Activated CD4-positive, CD25-positive, alpha-beta regulatory T cell (primary cell): ENCODE measurements at places on chromosomes 5 and 9.

- no peak for DNase-seq
Observed at GRCh38 chr5:749101-749670, 35.3 kb downstream of the ZDHHC11B start.

GRCh38 chr5:1665803-1666202 lies 133.8 kb downstream of the MRPL36 start:
- no peak for DNase-seq

GRCh38 chr9:95264954-95265615 lies 52.4 kb downstream of the FANCC start:
- no peak for DNase-seq

DNA sequence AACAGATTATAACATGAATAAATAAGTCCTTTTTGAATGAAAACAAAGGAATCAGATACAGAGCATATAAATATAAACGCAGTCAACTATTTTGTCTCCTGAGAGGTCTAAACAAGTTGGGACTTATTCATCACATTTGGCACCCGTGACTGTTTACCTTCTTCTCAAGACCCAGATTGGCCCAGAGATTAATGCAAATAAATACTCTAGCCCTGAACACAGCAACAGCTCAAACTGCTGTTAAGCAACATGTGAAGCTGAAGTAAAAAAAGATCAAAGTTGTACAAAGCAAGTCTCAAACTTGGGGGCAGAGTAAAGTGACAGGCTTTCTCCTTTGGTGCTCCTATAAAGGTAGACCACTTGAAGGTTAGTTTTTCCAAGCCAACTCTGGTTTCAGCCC lies 95.0 kb upstream of the NR5A1 start:
- no peak for DNase-seq

DNA sequence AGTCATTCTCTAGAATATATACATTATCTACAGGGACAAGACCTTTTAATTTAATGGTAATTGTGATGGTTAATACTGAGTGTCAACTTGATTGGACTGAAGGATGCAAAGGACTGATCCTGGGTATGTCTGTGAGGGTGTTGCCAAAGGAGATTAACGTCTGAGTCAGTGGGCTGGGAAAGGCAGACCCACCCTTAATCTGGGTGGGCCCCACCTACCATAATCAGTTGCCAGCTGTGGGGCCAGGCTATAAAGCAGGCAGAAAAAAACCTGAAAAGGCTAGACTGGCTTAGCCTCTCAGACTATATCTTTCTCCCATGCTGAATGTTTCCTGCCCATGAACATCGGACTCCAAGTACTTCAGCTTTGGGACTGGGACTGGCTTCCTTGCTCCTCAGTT lies 112.2 kb upstream of the SMC2 start:
- DNase-seq: no peak

GRCh38 chr5:60066502-60066901 lies 173.0 kb upstream of the PDE4D start:
- no peak for DNase-seq

- DNase-seq: no peak
Observed at GRCh38 chr9:136255896-136256890, 10.6 kb upstream of the QSOX2 start.

GRCh38 chr9:33158843-33159776 lies 8.0 kb downstream of the B4GALT1 start:
- DNase-seq: no peak

DNA sequence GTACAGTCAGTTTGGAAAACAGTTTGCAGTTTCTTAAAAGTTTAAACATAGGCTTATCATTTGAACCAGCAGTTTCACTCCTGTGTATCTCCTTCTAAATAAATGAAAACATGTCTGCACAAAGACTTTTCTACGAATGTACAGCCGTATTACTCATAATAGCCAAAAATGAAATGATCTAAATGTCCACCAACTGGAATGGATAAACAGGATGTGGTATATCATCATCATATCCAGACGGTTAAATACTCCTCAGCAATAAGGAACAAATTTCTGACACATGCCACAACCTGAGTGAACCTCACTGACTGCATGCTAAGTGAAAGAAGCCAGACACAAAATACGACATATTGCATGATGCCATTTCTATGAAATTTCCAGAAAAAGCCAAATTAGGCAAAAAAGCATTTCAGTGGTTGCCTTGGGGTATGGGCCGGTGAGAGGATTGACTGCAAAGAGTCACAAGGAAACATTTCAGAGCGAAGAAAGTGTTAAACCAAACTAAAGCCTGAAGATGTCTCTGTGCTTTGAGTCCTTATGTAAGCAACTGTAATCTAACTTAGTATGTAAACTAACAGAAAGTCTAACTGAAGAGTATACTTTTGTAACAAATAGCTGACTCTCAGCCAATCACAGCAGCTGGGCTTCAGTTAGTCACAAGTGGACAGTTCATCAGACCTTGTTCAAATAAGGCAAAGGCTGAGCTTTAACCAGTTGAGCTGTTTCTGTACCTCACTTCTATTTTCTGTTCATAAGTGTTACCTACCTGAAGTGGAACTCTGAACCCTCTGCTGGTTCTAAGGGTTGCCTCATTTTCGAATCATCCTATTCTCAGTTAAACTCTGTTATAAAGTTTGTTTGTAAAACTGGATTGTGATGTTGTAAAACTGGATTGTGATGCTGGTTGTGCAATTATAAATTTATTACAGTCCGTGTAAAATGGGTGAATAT lies 65.2 kb downstream of the TRIO start:
- DNase-seq: no peak

- no peak for DNase-seq
Observed at GRCh38 chr5:74122979-74123590, 497.1 kb downstream of the ARHGEF28 start.

- DNase-seq: no peak
Observed at GRCh38 chr9:2601785-2602378, 19.7 kb upstream of the VLDLR start.

- no peak for DNase-seq
Observed at GRCh38 chr9:95116002-95116807, 201.3 kb downstream of the FANCC start.

DNA sequence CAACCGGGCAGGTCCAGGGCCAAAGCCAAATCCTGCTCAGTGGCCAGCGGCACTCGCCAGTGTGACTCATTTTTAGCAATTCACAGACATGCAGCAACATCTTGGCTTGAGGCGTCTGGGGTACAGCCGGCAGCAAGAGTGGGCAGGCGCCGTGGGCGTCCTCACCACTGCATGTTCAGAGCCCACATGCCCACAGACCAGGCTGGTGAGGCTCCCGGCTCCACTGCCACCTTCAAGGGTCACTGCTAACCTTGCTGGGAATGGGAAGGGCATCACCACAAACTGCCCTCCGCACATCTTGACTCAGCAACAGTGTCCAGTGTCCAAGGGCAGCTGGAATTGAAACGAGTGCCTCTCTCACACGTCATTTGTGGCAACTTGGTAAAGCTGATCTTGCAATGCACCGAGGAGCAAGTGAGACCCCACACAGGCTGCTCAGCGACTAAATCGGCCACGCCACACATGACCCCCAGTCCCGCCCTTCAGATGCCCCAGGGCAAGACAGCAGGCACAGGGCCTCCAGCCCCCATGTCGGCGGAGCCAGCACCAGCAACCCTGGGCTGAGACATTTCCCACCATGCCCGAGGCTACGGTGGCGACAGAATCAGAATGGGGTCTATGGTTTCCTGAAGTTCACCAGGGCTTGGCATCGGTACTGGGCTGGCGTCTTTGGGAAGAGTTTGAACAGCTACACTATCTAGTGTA lies 140.3 kb downstream of the ROR2 start:
- no peak for DNase-seq

DNA sequence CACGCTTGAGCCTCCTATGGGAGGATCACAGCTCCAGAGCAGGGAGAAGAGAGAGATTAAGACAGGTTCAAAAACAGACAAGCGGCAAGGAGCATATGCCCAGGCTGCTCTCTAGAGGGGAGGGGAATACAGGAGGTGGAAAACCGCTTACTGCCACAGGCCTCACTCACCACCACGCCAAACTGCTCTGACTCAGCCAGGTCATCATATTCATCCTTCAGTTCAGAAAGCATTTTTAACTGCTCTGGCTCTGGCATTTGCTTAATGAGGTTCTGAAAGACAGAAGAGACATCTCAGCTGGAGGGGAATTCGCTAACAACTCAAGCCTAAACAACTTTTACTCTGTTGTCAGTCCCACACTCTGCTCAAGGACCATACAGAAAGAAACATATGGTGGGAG lies 40.1 kb downstream of the PCDHGC5 start:
- DNase-seq: no peak

DNA sequence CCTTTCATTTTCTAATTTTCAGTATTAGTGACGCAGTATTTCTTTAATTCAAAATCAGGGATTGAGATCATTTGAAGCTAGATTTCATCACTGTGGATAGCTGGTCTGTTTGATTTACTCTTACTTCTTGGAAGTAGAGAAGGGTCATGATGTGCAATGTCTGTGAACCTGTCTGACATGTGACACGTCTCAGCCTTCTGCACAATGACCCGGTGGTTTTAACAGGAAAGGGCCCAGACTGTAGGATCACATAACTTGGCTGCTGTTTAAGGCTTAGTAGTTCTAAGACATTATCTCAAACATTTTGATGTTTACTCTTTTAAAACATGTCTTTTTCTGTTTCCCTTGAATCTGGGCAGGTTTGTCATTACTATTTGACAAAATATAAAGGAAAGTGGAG lies 823.3 kb upstream of the NUDT12 start:
- DNase-seq: no peak

GRCh38 chr5:4042311-4042710 lies 446.7 kb downstream of the IRX1 start:
- no peak for DNase-seq

DNA sequence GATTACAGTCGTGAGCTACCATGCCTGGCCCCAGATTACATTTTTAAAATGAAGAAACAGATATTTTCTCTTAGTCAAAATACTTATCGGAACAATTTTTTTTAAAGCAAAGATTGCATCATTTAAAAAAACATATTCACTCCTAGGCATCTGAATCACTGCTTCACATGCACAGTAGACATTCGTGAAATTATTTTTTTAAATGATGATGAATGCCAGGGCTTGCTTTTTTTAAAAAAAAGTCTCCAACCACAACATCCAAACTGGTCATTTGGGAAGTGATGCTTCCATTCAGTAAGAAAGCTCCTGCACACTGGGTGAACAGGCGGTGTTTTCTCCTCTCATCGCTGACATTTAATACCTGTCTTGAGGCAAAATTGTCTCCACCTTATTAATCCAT lies 223.0 kb upstream of the DMRT1 start:
- DNase-seq: no peak

GRCh38 chr5:122507581-122507980 lies 195.5 kb downstream of the SNCAIP start:
- DNase-seq: no peak

DNA sequence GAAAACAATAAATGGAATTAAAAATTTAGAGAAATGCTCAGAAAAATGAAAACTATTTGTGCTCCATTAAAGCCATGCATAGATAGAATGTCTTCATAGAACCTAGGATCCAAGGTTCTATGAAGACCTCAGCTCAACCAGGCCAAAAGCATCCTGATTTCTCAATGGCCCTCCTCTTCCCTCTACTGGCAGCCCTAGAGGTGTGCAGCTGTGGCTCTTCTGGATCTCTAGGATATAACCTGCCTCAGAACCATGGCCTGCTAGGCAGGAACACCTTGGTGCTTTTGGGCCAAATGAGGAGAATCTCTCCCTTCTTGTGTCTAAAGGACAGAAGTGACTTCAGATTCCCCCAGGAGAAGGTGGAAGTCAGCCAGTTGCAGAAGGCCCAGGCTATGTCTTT lies 15.1 kb downstream of the IFNA1 start:
- DNase-seq: no peak

DNA sequence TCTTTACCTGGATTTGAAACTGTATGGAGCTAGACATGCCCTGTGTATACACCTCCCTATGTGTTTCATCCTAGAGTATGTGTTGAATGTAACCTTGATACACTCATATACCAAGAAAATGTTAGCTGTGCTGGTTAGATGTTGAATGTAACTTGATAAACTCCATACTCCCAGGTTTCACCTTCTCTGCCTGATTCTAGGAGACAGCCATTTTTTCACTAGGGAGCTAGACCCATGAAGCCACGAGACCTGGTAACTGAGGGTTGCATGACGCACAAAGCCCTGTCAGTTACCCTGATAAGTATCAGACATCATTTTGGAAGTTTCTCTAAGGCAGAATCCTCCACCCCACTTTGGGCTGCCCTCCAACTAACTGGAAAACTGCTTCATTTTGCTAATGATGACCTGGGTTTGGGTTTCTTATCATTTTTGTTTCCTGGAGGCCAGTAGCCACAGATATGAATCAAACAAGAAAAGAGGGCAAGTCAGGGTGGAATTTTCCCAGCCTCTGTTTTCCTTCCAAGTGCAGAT lies 478.5 kb upstream of the KIF2A start:
- DNase-seq: no peak

DNA sequence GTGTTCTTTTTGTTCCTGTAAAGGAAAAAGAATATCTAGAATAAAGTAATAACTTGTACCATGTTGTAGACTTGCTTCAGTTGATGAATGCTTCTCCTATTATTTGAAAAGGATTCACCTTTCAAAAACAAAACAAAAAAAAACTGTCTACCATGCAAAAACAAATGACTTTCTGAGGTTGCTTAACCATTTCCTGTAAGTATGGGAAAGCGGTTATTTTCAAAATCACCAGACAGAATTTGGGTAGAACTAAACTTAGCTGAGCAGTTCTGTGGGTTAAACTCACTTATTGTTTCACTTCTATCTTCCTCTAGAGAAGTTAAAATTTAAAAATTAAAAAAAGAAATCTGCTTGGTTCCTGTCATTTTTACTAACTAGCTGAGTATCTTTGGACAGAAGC lies 25.2 kb downstream of the LNPEP start:
- DNase-seq: no peak

- DNase-seq: no peak
Observed at GRCh38 chr5:50580506-50580905, 85.9 kb upstream of the PARP8 start.
